ENCODE measurements at places on chromosomes 12 and 14.

DNA sequence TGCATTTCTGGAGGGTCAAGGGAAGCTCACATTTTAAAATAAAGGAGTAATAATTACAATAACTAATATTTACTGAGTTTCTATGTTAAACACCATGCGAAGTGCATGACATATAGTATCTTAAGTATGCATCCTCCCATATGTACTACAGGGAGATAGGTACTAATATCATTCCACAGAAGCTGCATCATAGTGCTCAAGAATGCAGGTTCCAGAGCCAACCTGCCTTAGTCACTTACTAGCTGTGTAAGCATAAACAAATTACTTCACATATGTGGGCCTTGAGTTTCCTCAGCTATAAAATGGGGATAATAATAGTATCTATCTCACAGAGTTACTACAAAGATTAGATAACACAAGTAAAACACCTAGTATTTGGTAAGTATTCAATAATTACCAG lies 18.3 kb downstream of the ARMH4 start:
- no peak for DNase-seq

DNA sequence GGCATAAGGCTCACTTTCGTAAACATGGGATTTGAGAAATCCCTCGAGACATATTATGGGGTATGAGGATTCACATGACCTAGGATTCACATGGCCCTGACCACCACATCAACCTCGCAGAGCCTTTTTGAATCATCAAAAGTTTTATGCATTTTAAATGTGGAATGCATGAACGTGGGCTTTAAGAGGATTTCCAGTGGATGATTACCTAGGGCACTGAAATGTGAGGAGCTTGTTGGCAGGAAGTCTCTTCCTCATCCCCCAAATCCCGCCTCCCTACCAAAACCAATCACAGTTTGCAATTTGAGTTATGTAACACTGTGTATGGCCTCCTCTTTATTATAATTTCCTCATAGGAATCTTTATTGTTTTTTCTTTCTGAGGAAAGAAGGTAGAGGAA lies 659.6 kb upstream of the TBX3 start:
- DNase-seq = no peak

- DNase-seq = no peak
These were observed 73.6 kb downstream of the SSPN start for GRCh38 chr12:26268841-26269561.

GRCh38 chr14:92585981-92586937 lies 72.7 kb downstream of the RIN3 start:
- DNase-seq = no peak

All from stimulated activated CD4-positive, alpha-beta T cell treated with anti-CD3 and anti-CD28 coated beads, Interleukin-2, amount 100 ng/mL, for 48 hours (primary cell).